ENCODE measurements at places on chromosomes 11 and 22.

GRCh38 chr11:17633987-17634775, 85.2 kb upstream of the MYOD1 start:
- no peak for DNase-seq

- no peak for DNase-seq
Measured at GRCh38 chr11:34651551-34651950, 30.7 kb downstream of the EHF start.

DNA sequence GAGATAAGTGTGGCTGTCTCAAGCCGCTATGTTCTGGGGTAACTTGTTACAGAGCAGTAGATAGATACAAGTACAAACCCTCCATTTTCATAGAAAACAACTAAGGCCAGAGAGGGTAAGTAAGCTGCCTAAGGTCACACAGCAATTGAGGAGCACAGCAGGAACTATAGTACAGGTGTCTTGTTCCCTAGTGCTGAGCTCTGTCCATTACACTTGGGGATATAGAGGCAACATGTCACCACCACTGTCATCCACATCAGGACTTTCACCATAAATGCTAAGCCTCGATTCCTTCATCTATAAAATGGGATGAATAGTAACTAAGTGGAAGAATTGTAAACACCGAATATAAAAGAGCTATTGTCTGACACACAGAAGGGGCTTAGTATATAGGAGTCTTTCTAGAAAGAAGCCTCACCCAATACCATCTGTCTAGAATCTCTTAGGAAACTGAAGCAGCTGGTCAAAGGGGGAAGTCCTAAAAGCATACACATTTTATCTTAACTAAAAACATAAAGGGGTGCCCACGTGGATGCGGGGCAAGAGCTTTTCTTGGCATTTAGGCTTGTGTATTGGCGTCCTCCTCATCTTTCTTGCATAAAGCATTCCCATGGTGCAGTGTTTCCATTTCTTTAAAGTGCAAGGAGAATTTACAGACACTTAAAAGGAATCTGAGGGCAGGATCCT, 93.8 kb upstream of the ALX4 start:
- DNase-seq = no peak

DNA sequence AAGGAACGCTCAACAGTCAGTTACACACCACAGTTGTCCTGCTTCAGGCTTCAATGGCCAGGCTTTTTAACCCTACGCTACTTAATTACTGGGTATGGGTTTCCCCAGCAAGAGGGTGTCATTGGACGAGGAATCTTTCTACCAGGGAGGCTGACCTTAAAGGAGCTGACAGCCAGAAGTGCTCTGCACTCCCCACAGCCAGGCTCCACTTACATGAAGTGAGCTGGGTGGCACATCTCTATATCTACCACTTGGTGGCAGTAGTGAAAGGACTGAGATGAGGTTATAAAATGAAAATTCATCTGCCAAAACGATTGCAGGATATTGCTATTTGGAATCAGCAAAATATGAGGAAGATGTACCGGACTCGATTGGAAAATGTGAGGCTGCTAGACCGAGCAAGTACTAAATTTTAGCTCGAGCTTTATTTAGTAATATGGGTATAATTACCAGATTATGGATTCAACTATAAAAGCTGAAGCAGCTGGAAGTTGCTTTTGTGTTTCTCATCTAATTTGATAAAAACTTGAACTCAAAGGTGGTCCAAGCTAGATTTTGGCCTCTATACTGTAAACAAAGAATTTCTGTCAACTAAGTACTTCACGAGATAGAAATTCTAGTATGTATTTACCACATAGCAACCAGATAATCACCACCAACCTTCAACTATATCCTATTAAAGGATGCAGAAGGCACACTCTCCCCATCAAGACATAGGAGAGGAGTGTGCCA, 53.9 kb upstream of the CEP126 start:
- DNase-seq = peak; percentile 67

- no peak for DNase-seq
Measured at GRCh38 chr11:1600626-1601025, 2.5 kb upstream of the KRTAP5-2 start.

- DNase-seq = peak; percentile 21
Measured at GRCh38 chr22:29270475-29271271, 2.6 kb downstream of the EWSR1 start.

GRCh38 chr22:31340360-31340759, 5.8 kb downstream of the PATZ1 start:
- no peak for DNase-seq

GRCh38 chr11:71311928-71312510, 59.6 kb upstream of the SHANK2 start:
- DNase-seq = no peak

GRCh38 chr11:7520981-7521487, 7.2 kb downstream of the PPFIBP2 start:
- DNase-seq = no peak

DNA sequence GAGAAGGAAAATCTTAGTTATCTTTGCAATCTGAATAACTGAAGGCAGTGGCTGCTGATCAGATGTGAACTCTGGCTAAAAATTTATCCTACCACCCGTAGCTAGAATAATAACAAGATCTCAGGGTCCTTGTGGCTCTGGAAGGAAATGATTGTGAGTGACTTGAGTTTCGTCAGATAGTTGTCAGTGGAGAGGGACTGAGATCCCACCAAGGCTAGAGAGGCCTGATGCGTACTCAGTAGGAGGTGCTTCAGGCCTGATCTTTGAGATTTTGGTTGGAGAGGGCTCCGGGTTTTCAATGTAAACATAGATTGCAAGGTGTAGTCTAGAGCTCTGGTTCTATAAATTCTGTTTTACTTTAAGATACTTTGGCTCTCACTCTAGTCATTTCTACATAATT, 1.4 kb downstream of the MADD start:
- no peak for DNase-seq

DNA sequence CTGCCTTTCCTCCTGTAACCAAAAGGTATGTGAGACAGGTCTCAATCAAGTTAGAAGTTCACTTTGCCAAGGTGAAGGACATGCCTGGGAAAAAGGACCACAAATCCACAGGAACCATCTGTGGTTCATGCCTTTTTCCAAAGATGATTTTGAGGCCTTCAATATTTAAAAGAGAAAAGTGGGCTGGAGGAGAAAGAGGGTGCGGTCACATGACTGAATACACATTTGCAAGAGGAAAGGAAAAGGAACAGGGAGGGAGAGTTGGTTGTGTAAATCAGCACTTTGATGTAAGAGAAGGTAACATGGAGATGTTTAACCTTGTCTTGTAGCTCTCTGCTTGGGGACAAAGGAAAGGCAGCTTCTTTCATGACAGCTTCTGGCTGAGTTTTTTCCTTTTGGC, 21.2 kb downstream of the MOV10L1 start:
- DNase-seq = no peak

- DNase-seq = peak; percentile 89
Measured at GRCh38 chr22:39405346-39406085, 5.9 kb downstream of the TAB1 start.

- no peak for DNase-seq
Measured at GRCh38 chr11:78081583-78081982, 1.9 kb upstream of the NDUFC2 start.

DNA sequence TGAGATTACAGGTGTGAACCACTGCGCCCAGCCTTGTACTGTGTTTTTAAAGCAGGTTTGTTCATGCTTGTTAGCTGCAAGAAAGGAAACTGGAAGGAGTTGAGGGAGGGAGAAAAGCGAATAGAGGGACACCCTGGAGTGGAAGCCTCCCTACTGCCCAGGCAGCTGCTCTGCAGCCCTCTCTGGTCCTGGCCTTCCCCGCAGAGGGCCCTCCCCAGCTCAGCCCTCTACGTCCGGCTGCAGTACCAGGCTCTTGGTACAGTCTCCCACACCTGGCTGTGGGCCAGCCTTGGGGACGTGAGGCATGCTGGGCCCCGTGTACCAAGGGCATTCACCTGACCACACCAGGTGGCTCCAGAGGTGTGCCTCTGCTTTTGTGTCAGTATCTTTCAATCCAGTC, 70.8 kb downstream of the MED15 start:
- DNase-seq = no peak

- no peak for DNase-seq
Measured at GRCh38 chr11:94972700-94973098, 657 bp downstream of the CWC15 start.

DNA sequence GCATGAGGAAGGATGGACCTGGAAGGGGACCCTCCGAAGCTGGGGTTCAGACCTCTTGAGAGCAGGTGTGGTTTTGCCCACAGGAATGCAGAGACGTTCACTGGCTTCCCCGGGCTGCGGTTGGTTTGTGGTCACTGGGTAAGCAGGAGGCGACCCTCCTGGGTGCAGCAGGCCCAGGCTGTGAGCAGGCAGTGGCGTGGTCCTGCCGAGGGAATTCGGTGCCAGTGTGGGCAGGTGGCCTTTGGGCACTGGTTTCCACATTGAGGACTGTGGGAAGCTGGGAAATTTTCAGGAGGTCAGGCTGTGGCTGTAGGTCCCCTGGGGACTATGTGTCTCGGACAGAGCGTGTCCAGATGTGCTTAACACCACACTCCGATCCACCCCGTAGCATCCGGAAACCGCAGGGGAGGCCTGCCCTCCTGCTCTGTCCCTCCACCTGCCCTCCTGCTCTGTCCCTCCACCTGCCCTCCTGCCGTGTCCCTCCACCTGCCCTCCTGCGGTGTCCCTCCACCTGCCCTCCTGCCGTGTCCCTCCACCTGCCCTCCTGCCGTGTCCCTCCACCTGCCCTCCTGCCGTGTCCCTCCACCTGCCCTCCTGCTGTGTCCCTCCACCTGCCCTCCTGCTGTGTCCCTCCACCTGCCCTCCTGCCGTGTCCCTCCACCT, 27.5 kb downstream of the TPCN2 start:
- peak; percentile 94 for DNase-seq

DNA sequence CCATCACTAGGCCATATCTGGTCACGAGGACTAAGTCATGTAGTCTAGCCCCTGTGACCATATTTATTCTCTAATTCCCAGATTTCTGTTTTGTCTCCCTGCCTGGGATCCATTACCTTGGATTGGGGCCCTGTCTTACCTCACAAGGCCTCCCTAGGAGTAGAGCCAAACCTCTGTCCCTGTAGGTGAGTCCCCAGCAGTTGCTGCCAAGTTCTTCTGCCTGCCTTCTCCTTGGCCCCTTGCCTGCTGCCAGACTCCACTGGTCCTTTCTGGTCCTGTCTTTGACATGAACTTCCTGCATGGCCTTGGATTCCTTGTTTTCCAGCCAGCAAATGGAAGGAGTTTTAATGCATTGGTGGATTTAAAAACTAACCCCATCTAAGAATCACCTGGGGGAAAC, 35.6 kb upstream of the CADM1 start:
- no peak for DNase-seq

DNA sequence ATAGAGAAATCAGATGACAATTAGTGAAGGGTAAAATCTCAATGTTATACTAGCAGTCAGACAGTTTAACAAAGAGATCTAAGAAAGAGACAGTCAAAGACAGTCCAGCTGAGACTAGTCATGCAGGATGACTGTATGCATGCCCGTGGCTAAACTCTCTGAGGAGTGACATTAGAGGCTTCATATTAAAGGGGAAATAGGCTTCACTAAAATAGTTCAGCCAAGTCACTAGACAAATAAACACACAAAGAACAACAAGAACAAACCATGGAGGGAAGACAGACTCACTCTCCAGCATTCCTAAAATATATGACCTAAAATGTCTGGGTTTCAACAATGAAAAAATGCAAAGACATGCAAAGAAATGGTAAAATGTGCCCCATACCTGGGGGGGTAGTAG, 18.6 kb upstream of the APLNR start:
- DNase-seq = no peak

GRCh38 chr11:32305460-32305859, 129.9 kb downstream of the WT1 start:
- DNase-seq = no peak

- peak; percentile 54 for DNase-seq
Measured at GRCh38 chr22:33919391-33920196, 682 bp downstream of the LARGE1 start.

DNA sequence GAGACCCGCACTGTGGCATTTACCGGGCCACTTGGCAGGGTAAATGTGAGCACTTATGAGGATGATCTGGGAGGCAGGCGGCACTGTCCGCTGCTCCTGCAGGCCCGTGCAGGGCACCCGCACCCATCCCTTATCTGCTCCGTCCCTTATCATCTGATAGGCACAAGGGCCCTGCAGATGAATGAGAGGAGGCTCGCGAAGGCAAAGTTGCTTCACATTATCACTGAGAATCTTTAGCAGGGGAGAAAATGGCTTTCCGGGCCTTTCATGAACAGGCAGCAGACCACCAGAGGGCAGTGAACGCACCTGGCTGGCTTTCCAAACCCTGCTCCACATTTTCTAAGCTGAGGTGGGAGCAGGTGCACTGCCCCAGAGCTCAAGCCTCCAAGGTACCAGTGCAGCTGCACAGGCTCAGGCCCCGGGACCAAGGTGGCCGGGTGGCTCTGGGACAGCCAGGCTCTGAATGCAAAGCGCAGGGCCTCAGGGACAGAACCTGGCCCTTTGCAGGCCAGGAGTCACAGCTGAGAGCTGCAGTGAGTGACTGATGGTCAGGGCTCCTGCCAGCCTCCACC, 165.6 kb downstream of the SHANK2 start:
- DNase-seq = peak; percentile 57

DNA sequence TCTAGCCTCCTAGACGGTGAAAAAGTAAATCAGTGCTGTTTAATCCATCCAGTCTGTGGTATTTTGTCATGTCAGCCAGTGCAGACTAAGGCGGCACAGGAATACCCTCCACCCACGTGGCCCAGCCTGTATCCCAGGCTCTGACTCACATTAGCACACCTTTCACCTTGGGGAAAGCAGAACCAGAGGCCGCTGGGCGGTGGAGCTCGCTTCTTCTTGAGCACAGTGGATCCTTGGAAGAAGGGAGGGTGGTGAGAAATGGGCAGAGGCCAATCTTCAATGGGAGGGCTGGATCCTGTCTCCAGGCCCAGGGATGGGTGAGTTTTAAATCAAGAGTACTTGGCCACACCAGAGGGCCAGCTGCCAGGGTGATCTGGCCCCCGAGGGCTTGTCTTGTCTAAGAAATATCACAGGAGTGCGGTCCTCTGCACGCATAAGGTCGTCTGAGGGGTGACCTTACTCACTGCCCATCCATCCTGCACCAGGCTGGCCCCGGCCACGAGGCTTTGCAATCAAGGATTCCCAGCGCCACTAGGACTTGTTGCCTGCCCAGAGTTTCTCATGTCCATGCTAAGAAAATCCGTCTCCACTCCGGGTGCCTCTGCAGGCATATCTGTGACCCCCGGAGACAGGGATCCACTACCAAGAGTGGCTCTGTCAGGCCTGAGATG, 658.5 kb downstream of the BRD1 start:
- no peak for DNase-seq

DNA sequence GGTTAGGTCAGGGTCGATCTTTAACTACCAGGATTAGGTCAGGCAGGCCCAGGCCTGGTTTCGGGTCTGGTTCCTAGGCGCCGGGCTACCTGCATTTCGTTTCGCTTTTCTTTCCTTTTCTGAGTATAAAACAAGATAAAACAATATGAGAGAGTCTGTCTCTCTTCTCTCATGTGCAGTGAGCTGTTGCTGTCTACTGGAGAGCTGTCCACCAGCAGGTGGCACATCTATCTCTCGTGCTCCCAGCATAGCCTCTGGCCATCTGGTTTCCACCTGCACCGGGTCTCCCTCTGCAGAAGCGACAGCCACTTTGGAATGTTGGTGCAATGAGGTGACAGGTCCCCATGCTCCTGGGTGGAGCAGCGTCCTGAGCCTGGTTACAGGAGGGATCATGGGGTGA, 27.6 kb downstream of the RIBC2 start:
- peak; percentile 81 for DNase-seq
